Tibial artery (tissue), 4 donors: ENCODE measurements at places on chromosomes 13 and 19.

DNA sequence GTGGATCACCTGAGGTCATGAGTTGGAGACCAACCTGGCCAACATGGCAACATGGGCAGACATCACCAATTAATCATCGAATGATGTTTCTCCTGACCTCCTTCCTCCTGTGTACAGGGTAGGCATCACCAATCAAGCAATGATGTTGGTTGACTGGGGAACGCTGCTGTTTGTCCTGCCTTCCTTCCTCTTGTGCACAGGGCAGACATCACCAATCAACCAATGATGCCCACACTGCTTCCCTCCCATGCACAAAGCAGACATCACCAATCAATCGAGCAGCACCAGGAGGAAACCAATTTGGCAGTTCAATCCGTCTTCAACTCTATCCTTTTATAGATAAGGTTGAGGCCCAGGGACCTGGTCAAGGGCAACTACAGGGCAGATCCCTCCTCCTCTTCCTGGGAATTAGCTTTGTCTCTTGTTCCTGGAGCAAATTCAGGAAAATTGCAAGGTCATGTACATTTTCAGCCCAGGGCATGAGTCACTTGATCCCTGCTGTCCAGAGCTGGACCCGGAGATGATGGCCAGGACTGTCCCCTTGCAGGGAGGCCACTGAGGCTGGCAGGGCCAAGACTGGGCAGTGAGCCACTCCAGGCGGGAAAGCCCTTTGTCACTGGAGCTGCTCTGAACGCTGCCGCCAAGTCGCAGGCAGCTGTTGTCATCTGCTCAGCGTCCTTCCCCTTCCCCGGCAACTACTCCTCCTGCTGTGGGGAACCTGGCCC, 5.3 kb upstream of the CSNK1G2 start:
- no peak overlapping the region for H3K4me3 ChIP-seq
- DNase-seq: no peak
- H3K36me3 ChIP-seq: no peaks in the 10 kb centered on the region
- H3K4me1 ChIP-seq: peaks cover 6% of the 10 kb centered on the region

- H3K27me3 ChIP-seq: no peaks in the 10 kb centered on the region
- H3K27ac ChIP-seq: no peak overlapping the region
Measured at GRCh38 chr13:89899302-89900103, 1448.0 kb upstream of the MIR17HG start.

- no peaks in the 10 kb centered on the region for H3K4me1 ChIP-seq
- no peak overlapping the region for H3K4me3 ChIP-seq
- no peaks in the 10 kb centered on the region for H3K27me3 ChIP-seq
- no peaks in the 10 kb centered on the region for H3K36me3 ChIP-seq
Measured at GRCh38 chr19:50894478-50895356, 16.5 kb downstream of the KLK4 start.

DNA sequence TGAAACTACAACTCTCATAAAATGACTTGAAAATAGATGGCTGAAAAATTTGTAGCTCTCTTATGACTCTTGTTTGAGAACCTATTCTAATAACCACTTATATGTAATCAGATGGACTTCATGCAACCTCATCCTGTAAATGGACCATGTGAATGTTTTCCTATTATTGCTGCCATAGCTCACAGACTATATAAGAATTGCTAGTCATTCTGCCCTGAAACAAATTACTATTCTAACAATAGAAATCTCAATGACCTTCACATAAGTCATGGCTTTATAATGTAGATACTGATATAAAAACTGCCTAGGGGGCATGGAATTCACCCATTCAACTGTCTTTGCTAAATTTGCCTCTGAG, 1111.0 kb upstream of the ATXN8OS start:
- no peaks in the 10 kb centered on the region for H3K27me3 ChIP-seq
- DNase-seq: no peak

GRCh38 chr13:89380101-89380500, 1708.9 kb downstream of the SLITRK5 start:
- no peak for DNase-seq
- no peaks in the 10 kb centered on the region for H3K4me1 ChIP-seq
- H3K36me3 ChIP-seq: no peaks in the 10 kb centered on the region
- no peak overlapping the region for H3K27ac ChIP-seq
- H3K4me3 ChIP-seq: no peak overlapping the region
- H3K27me3 ChIP-seq: no peaks in the 10 kb centered on the region
